CD4-positive, alpha-beta T cell treated with Interleukin-2 at 100 ng/mL for 4 hours (primary cell): ENCODE measurements at places on chromosomes 7 and 10.

DNA sequence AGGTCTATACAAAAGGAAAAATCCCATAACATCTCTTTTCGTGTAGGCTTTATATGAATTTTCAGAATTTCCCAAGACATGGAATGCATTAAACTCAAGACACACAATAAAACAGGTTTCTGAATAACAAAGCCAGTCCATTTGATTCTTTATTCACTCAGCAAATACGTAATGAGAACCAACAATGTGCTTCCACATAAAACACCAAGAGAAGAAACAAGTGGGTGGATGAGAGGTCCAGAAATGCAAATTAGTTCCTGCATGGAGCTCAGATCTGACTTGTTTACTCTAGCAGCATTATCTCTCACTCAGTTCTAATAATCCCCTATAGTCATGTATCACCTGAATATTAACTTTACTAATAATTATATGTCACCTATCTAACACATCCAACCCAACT lies 249.5 kb downstream of the LRRTM3 start:
- no peak for DNase-seq

DNA sequence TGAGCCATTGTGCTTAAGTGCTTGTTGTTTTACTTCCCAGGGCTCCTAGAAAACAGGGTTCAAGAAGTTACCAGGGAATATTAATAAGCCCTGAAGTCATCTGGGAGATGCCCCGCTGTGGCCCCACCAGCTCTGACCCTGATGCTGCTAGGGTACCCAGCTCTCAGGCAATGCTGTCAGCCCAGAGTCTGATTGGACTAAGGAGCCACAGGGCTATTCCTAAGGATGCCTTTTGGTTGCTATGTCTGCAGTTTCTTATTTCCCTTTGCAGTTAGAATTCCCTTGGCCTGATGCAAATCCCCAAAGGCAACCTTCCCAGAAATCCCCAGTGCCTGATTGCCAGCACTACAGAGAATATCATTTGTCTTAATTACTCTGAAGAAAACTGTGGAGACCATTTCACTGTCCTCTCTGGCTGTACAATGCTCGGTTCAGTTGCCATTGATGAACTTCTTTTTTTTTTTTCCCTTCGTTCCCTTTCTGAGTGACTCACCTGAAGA lies 236.7 kb upstream of the KMT2E start:
- no peak for DNase-seq

DNA sequence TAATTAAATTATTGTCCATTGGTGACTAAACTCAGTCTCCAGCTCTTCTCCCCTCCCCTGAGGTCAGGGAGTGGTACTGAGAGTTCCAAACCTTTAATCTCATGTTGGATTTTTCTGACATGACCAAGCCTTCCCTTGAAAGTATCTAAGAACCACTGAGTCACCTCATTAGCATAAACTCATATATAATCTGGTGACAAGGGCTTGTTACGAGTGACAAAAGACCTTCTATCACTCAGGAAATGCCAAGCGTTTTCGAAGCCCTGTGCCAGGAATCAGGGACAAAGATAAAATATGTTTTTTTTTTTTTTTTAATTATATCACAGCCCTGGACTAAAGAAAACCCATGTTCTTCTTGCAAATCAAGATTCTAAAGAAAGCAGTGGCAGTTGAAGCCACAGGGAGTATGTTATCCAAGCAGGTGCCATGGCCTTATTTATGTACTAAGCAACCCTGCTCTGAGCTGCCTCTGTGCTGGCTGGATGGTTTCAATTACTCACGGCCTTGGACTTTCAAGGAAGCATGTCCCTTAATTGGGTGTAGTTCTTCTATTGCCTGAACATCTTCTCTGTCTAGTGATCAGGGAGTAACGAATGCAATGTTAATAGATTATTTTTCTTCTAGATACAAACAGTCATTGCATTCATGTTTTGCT lies 169.0 kb upstream of the PRKCQ start:
- DNase-seq: no peak

DNA sequence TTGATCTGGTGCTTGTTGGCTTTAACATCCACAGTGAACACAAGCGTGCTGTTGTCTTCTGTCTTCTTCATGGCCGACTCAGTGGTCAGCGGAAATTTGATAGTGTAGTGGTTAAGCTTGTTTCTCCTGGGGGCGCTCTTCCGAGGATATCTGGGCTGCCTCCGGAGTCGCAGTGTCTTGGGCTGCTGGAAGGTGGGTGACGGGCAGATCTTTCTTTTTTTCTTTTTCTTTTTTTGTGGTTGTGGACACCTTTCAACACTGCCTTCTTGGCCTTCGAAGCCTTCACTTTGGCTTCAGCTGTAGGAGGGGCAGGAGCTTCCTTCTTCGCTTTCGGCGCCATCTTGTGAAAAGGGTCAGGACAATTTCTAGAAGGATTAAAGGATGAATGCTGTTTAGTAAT lies 23.8 kb upstream of the RPA3 start:
- no peak for DNase-seq

- no peak for DNase-seq
These were observed 69.6 kb upstream of the RAPGEF5 start for GRCh38 chr7:22426463-22427094.

DNA sequence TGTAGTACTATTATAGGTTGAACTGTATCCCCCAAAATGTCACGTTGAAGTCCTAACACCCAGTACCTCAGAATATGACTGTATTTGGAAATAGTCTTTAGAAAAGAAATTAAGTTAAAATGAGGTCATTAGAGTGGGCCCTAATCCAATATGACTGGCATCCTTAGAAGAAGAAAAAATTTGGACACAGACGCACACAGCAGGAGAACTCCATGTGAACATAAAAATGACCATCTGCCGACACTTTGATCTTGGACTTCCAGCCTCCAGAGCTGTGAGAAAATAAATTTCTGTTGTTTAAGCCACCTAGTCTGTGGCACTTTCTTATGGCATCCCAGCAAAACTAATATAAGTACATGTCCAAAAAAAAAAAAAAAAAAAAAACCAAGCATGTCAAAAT lies 225.8 kb downstream of the PARD3 start:
- DNase-seq: no peak

GRCh38 chr10:80709866-80710265 lies 172.2 kb downstream of the SH2D4B start:
- no peak for DNase-seq

- no peak for DNase-seq
These were observed 824.1 kb upstream of the IGFBP3 start for GRCh38 chr7:46744957-46745706.

DNA sequence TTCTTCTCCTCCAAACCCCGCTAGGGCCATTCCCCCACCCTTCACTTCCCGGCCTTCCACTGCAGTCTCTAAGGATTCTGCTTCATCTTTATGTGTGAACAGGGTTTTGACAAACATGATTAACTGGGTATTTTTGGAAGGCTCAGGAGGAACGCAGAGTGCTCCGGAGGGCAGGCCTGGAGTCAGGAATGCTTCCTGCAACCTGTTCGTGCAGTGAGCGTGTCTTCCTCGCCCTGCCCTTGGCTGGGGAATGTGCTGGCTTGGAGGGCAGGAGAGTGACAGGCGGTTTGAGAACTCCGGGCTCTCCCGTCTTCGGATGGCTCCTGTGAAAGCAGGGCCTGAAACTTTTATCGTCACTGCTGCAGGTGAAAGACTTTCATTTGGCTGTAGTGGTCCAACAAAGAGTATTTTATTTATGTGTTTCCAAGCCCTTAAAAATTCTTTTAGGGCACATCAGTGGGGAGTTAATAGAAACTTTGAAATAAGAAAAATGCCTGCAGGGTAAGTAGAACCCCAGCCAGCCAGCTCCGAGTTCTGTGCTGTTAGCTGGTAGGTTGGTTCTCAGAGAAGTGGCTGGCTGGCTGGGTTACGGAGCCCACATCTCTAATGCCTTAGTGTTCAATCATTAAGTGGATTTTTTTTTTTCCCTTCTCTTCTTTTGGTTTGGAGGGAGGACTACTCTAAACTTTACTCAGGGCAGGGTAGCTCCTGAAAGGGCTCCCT lies 51.0 kb downstream of the TCF7L2 start:
- no peak for DNase-seq

GRCh38 chr7:93923942-93924341 lies 2.4 kb downstream of the GNG11 start:
- no peak for DNase-seq
